ENCODE measurements at places on chromosomes 16 and 17.

DNA sequence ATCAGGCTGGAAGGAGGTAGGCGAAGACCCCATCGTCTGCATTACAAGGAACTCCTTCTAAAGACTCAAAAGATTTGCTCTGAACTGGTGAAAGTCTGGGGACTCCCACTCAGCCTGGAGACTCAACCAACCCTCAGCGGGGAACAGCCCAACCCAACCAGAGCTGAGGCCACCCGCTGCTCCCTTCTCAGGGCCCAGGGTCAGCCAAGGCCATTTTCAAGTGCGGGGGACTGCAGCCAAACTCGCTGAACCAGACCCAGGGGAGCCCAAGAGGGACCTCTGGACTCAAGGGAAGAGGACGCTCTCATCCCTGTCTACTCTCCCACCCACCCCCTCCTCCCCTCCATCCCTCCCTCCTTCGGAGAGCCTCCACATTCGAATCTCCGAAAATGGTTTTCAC, 24.1 kb downstream of the XYLT1 start:
- DNase-seq: no peak

- DNase-seq: no peak
These were observed 16.5 kb downstream of the SCNN1B start for GRCh38 chr16:23318639-23319038.

- DNase-seq: no peak
These were observed 207.4 kb downstream of the RPTOR start for GRCh38 chr17:80751946-80752581.

DNA sequence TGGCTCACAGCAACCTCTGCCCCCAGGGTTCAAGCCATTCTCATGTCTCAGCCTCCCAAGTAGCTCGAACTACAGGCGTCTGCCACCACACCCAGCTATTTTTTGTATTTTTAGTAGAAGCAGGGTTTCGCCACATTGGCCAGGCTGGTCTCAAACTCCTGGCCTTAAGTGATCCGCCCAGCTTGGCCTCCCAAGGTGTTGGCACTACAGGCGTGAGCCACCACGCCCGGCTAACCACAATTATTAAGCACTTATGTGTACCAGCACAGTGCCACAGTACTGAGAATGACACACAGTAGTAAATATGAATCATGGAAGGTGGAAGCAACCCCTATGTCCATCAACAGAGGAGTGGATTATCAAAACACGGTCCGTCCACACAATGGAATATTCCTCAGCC, 49.8 kb downstream of the COTL1 start:
- no peak for DNase-seq

- no peak for DNase-seq
These were observed 4.9 kb downstream of the STX1B start for GRCh38 chr16:31005350-31006085.

GRCh38 chr16:49932434-49932833, 76.5 kb upstream of the ZNF423 start:
- peak; percentile 29 for DNase-seq

DNA sequence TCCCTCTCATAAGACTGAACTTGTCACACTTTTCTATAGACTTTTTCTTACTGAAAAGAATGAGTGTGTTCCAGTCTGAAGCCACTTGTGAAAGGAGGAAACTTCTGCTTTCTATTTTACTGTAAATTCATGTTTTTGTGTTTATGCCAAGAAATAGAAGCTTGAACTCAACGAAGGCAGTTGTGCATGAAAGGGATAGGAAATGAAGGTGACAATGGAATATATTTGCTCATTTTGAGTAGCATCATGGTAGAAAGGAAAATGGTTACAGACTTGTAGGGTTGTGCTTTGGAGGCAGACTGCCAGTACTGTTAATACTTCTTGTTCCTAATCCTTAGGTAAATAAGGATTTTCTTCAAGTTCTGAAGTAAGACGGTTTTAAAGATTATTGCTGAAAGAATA, 8.1 kb downstream of the CLTC start:
- no peak for DNase-seq

GRCh38 chr17:16181581-16181980, 33.8 kb downstream of the NCOR1 start:
- no peak for DNase-seq

- DNase-seq: peak; percentile 85
These were observed 19.3 kb downstream of the GDE1 start for GRCh38 chr16:19502395-19503131.

- DNase-seq: no peak
These were observed 5.2 kb upstream of the AATF start for GRCh38 chr17:36943250-36944191.

DNA sequence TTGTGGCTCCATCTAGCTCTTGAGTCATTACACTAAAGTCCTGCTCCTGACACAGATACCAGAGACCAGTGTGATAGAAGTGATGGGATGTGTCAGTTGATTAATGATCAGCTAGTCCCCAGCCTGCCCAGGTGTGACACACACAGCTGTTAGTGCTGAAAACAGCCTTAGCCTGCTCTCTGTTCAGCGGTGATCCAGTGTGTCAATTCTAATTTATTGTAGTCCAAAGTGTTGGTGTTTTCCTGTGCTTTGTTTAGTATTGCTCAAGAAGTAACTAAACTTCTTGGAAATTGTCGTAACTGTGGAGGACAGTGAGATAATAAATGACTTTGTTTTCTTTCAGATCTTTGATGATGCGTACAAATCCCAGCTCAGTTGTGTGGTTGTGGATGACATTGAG, 92.3 kb downstream of the WNT3 start:
- DNase-seq: no peak

GRCh38 chr16:14002416-14002990, 68.6 kb upstream of the MRTFB start:
- no peak for DNase-seq

DNA sequence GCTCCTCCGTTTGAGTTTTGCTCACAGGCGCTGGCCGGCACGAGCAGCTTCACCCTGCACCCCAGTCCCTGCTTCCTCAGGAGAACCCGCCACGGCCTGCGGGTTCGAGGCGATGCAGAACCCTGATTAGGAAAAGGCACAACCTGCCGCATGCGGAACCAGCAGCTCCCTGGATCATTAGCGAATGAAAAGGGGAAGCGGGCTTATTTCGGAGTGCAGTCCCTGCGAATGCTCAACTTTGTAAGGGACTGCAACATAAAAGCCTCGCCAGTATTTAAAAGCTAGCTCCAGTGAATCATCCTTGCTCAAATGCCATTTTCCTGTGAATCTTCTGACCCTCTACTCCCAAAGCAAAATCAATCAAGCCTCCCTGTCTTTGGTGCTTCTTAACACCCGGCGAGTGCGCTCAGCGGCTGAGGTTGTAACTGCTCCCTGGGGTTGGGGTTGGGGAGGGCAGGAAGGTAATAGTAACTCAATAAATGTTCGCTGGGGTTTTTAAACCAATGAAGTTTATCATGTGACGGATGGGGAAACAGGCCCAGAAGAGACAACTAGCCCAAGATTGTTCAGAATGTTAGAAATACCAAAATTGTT, 678 bp upstream of the AKAP10 start:
- DNase-seq: no peak

DNA sequence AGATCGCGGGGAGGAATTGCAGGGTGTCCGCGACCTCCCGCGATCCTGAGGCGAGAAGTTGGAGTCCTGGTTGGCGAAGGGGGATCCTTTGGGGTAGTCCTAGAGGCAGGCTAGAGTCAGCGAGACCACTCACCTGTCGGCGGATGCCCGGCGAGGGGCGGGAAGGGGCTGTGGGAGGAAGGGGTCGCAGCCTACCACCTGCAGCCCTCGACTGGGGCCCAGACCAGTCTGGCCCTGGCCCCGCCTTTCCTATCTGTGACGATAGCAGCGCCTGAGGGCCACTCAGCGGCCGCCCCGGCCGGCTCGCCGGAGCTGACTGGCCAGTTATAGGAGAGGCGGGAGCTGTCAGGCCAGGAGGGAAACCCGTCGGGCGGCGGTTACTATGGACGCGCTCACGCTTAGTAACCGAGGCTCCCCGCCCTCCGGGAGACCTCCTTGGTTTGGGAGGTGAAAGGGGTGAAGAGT, at the start of gene TEKT3:
TSS of gene TEKT3 (minus strand) at position 213 of the 465 bp plus-strand sequence. CDS start 10,012 bp downstream, outside the sequence.
- DNase-seq: peak; percentile 77

- no peak for DNase-seq
These were observed at the start of gene CES4A for GRCh38 chr16:66988197-66988788. CES4A (plus strand) TSS chr16:66988589; CDS start chr16:66988773, 184 bp downstream.

DNA sequence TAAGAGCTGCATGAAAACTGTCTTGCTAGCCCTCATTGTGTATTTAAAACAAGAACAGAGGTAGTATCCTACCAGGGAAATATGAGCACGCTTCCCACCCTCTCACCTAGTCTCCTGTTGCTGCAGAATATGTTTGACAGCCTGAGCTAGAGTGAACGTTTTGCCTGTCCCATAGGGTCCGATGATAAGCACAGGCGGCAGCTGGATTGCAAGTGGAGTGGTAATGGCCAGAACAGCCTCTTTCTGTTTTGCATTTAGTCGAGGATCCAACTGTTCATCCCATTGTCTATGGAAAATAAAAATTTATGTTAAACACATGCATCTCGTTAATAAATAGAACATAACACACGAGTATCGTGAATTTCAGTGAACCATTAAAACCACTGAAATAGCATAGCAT, 84.2 kb downstream of the HELZ start:
- no peak for DNase-seq

DNA sequence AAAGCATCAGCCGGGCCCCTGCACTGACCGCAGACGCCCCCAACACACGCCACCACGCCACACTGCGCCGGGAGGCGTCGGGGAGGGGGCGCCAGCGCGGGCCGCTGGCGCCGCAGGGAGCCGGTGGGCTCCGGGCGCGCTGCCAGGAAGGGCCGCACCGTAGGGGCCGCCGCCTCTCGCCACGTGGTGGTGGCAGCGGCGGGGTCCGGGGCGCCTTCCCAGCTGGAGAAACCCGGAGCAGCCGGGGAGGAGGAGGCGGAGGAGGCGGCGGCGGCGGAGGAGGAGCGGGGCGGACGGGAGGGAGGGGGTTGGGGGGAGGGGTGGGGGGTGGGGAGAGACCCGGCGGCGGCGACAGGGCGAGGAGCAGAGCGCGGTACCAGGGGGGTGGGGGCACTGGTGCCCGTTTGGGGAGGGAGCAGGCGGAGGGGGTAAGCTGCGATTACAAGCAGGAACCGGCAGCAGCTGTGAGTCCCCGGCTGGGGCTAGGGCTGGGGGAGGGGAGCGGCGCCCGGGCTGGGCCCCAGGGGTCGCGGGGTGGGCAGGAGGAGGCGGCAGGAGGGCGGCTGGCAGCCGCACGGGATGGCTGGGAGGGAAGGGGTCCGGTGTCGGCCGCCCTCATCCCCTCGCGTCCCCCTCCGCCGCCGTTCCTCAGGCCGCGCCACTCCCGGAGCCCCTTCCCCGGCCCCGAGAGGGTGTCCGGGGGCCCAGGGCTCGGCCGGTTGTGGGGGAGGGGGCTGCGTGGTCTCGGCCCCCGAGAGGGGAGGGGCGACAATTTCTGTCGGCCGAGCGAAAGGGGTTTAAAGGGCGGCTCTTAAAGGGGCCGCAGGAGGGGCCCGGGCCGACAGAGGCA, at the start of gene TBKBP1:
TSS of gene TBKBP1 (plus strand) at position 431 of the 850 bp plus-strand sequence. CDS start 1,952 bp downstream, outside the sequence.
- peak; percentile 43 for DNase-seq

DNA sequence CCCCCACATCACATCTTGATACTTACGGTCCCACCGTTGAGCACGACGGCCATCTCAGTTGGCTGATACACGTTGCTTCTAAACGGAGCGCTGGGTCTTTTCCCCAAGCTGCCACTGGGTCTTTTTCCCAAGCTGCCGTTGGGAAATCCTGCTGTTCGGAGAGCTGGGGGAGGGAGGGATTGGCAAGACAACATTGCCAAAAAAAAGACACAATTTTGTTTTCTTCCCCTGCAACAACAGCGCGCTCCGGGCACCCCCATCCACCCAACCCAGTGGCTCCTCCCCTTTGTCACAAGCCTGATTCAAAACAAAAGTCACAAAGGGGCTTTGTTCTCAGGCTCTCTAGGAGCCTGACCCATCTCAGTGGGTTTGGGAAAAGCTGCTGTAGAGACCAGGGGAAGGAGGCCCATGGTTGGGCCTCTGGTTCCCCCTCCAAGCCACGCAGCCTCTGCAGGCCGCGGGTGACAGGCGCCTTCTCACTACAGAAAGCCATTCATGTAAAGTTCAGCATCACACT, 22.8 kb downstream of the GPRC5B start:
- peak; percentile 77 for DNase-seq

DNA sequence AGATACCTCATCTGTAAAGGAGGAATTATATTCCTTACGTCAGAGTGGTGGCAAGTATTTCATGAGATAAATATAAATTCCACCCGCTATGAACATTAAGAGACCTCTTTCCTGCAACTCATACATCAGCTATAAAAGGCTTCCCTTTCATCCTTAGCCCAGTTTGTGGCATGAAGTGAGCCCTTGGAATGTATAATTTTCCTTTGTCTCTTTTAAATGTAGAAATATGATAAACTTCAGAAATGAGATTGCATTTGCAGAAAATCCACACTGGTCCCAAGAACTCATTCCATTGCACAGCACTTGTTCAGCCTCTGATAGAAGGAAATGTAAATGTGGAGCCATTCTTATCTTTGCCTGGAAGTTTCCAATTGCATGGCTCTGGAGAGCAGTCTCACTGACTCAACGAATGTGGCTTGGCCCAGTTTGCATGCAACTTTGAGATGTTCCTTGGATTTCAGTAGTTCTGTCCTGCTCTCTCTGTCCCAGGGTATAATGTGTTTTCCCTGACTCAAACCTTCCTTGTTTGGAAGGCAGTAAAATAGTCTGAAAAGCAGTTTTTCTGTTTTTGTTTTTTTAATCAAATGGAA, 746.4 kb downstream of the CDH11 start:
- no peak for DNase-seq

DNA sequence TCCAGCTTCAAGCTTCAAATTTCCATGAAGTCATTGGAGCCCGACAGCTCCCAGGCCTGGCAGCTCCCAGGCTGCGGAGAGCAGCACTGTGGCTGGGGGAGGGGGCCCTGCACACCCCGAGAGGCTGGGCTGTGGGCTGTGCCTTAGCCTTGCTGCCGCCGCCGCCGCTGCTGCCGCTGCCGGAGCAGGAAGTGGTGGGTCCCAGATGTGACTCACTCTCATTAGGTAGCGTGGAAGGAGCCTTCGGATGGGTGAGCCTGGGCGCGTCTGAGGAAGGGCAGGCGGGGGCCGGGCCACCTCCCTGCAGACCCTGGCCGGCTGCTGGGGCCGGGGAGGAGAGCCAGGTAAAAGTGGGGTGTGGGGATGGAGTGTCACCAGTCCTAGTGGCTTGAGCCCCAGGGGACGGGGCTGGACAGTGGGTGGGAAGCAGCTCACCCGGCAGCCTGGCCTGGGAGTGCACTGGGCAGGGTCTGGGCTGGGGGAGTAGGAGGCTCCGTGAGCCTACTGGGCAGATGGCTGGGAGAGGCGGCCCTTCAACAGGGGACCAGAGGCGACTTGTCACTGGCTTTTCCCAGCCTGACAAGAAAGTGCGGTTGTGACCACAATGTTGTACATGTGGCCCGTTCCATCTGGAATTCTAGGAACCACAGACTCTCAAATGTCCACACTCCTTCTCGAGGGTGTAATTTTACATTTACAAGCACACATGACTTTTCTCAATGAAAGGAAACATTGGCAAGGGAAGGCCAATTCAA, at the start of gene ADCY7:
TSS of gene ADCY7 (plus strand) at position 215 of the 755 bp plus-strand sequence. CDS start 21,629 bp downstream, outside the sequence.
- DNase-seq: no peak

GRCh38 chr16:30780549-30780948, 6.5 kb downstream of the ZNF629 start:
- no peak for DNase-seq

All from posterior cingulate gyrus (tissue), 11 donors.